ENCODE measurements at places on chromosomes 3 and 15.

- peak; percentile 32 for DNase-seq
Observed at GRCh38 chr3:101195951-101196713, 124.2 kb downstream of the IMPG2 start.

GRCh38 chr3:57911593-57911992 is 96.6 kb upstream of the FLNB start:
- DNase-seq: no peak

DNA sequence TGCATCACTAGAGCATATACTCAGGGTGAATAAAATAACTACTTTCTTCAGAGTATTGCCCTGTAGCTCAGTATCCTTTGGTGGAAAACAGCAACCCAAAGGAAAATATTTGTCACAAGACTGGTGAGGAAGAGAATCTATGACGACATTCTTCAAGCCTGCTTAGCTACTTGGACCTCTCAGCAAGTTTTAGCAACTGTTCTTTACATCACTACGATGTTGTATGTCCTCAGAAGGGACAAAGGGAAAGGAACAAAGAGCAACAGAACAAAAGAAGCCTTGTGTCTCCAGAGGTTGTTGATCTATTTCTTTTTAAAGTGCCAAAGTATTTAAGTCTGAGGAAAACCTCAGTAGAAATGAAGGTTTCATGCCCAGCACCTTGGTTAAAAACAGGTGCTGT is 746.7 kb downstream of the NAALADL2 start:
- no peak for DNase-seq

DNA sequence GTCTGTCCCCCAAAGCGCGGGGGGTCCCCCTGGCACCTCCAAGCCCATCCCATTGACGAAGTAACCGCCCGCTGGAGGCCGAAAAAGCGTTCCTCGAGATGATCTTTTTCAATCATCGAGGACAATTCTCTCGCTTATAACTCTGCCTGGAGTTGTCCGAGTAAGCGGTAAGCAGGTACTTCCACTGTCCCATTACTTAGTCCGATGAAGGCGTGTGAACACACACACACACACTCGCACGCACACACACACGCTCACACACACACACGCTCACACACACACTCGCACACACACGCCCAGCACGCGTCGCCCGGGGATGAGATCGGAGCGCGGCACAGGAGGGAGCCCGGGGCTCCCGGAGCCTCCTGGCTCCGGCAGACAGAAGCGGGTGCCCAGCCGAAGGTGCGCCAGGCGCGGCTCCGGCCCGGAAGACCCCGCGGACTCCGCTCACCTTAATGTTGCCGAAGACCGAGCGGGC is 430 bp downstream of the SLCO2A1 start:
- no peak for DNase-seq

- no peak for DNase-seq
Observed at GRCh38 chr3:127800508-127800907, 21.8 kb downstream of the MGLL start.

DNA sequence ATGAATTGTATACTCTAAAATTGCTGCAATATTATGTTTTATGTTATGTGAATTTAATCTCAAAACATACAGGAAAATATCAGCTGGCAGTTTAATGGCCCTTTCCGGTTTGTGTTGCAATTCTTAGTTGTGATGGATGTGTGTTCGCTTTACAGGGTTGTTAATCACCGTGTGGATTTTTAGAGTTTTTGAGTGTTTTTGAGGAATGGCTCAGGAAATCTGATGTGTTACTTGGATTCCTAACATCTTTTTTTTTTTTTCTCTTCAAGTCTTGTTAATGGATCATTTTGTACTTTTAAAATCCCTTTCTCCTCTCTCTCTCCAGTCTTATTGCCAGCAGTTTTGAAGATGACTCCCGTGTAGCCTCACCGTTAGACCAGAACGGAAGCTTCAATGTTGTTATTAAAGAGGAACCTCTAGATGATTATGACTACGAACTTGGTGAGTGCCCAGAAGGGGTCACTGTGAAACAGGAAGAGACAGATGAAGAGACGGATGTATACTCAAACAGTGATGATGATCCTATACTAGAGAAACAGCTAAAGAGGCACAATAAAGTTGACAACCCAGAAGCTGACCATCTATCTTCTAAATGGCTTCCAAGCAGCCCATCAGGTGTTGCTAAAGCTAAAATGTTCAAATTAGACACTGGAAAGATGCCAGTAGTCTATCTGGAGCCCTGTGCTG is 35.7 kb downstream of the MGA start:
- peak; percentile 2 for DNase-seq

DNA sequence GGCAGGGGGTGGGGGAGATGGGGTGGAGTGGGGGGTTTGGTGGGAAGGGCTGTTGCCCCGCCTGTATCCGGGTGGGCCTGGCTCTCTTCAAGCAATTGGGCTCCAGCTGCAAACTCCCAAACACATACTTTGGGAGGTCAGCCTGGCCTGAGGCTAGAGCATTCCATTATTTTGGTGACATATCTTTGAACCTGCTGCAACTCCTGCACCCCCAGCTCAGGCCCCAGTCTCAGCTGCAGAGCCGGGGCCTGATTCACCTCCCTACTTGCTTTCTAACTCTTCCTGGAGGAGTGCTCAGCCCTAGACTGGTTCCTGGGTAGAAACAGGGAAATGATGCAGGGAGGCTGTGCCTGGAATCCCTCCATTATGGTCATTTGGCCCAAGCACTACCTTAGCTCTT is 140.8 kb upstream of the PRR23C start:
- DNase-seq: no peak

- no peak for DNase-seq
Observed at GRCh38 chr3:141802316-141803077, 39.3 kb downstream of the GRK7 start.

DNA sequence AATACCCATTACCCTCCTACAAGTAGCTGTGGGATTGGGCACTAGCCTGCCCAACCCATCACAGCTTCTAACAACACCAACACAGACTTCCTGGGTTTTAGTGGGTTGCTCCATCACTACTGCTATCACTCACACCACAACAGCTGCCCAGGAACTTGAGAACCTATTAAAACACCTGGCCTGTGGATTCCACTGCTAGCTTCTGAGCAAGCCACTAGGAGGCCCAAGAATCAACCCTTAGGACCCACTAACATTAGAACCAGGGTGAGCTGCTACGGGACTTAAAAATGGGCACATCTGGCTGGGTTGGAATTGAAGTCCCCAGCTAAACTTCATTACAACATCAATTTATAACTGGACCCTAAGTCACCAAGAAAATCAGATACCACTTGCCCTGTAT is 113.2 kb upstream of the TP63 start:
- no peak for DNase-seq

DNA sequence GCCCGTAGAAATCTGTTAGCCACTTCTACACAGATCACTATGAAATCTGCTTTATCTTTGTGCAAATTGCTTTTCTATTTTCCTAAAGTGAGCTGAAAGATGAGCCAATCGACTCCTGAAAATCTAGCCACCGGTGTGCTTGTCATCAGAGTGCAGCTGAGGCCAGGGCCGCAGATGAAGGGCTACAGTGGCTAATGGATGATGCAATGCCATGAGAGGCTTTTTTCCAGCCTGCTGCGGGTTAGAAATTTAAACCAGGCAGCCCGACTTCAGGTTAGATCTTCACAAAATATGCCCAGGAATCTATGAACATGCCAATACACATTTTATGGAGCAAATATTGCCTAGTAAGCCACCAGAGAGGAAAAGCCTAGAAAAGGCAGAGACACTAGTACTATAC is 948.2 kb upstream of the CFAP20DC start:
- no peak for DNase-seq

- DNase-seq: no peak
Observed at GRCh38 chr3:24156466-24156865, 211.4 kb downstream of the NR1D2 start.

- DNase-seq: no peak
Observed at GRCh38 chr3:130395916-130396315, 50.4 kb downstream of the COL6A5 start.

GRCh38 chr15:45393851-45394250 is 15.5 kb upstream of the GATM start:
- DNase-seq: no peak

GRCh38 chr3:99128235-99128634 is 226.7 kb upstream of the DCBLD2 start:
- no peak for DNase-seq

GRCh38 chr3:119145500-119146167 is at the start of gene TEX55:
Gene TEX55 (plus strand): TSS chr3:119146165. CDS start chr3:119146190, 25 bp downstream.
- no peak for DNase-seq

DNA sequence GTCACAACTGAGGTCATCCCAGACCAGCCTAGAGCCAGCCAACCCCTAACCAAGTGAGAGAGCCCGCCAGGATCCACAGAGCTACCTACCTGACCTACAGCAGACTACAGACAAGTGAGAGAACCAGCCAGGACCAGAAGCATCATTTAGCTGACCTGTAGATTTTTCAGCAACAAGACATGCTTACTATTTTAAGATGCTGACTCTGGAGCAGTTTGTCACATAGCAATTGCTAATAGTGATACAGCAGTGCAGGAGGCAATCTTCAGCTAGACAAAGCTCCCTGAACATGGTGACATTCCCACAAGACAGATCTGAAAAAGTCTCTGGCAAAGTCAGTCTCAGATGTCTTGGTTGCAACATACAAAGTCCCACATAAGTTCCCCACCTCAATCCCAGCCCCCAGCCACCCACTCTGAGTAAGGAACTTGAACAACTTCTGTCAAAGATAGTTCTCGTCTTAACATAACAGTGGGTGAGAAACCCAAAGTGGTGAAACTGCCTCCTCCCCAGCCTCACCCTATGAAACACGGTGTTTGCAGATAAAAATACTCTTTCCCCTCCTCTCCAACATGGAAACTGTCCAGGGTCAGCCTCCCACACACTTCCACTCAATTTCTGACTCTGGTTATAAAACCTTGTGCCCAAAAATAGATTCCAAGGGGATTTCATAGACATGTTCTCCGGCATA is 120.3 kb upstream of the SLC6A11 start:
- no peak for DNase-seq

DNA sequence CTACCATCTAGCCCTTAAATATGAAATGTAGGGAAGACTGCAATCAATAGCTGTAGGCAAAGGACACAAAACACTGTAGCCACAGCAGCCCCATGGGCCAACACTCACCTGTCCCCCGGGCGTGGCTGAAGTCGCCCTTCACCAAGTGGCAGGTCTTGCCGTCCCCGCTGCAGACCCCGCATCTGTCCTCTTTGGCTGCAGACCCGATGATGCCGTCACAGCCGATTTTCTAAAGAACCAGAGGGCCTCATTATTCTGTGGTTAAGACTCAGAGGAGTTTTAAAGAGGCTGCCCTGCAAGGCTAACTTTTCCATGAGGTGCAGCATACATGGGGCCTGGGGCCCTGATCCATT is 245.6 kb downstream of the ADAMTS17 start:
- no peak for DNase-seq

DNA sequence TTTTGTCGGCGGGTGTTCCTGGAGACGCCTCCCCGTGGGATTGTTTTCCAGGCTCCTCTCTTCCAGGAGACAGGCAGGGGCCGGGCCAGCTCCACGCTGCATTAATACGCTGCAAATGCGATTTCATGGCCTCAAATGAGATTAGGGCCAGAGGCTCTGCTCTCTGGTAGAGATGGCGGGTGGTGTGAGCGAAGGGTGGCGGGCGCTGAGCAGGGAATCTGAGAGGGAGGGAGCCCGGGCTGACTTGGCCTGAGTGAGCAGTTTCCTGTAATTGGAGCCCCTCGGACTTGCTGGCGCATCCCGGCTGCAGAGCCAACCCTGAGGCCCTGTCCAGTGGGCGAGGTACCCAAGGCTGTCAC is 7.4 kb upstream of the CCDC33 start:
- DNase-seq: no peak

GRCh38 chr3:119400466-119400865 is 62.9 kb downstream of the TMEM39A start:
- DNase-seq: no peak

- DNase-seq: no peak
Observed at GRCh38 chr3:187291001-187291511, 481 bp downstream of the MASP1 start.

DNA sequence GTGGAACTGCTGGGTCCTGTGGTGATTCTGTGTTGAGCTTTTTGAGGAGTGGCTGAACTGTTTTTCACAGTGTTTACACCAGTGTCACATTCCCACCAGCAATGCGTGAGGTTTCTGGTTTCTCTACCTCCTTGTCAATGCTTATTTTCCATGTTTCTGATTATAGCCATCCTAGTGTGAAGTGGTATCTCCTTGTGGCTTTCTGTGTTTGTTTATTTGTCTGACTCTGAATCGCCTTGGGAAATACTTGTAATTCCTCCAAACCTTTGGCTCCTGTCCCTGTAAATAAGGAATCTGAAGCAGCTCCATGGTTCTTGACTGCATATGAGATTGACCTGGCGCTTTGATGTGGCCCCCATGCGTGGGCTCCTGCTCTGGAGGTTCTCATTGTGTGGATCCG is 20.6 kb downstream of the FAN1 start:
- no peak for DNase-seq

DNA sequence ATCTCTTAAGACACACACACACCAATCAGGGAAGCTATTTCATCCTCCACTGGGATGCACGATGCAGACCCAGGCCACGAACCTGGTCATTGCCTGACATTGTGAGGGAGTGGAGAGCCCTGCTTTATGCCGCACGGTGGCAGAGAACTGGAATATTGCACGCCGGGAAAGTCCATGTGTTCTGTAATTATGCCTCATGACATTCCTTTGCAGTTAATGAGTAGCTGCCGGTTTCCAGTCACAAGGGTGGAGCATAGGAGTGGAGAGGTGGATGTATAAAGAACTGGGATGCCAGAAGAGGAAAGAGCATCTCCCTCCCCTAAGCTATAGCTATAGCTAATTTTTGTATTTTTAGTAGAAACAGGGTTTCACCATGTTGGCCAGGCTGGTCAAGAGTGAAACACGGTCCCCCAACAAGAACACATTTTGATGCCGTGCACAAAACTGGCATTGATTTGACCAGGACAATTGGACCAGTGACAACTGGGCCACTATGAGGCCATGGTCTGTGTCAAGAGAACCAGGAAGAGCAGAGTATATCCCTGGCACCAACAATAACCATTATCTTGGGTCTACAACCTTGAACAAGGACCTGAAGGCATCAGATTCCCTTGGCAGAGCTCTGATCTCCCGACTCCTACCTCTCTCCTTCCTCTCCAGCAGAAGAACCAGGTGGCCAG is 51.4 kb downstream of the SH3BP5 start:
- DNase-seq: no peak

- no peak for DNase-seq
Observed at GRCh38 chr15:61393949-61394348, 164.8 kb upstream of the RORA start.

DNA sequence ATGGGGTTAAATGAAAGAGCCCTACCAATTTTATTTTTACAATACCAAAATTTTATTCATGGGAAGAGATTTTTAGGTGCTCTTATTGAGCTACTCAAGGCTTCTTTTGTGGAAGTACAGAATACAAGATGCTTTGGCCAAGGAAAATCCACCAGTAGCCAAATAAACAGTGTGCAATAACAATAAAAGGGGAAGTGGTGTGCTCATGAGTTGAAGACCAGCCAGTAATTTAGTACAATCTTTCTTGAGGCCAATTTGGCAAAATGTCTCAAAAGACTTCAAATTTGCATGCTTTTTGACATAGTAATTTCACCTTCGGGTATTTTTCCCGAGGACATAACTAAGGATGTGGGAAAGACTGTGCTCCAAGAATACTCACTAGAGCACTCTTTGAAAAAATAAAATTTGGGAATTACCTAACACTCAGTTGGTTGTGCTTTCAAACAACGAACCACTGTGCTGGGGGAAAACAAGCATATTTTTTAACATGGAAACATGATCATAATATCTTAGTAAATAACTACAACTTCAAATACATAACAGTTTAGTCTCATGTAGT is 294.0 kb downstream of the DIPK2A start:
- DNase-seq: no peak

All from NCI-H2081 treated with DMSO at 0.1 percent for 48 hours (cell line).